ENCODE measurements at places on chromosomes 2 and 18.
A peak's percentile ranks its signal among the peaks of the same experiment; 100 is the strongest.

GRCh38 chr2:151906633-151906998 is 78.4 kb upstream of the ARL5A start:
- no peak overlapping the region for H3K27ac ChIP-seq
- H3K4me1 ChIP-seq, result no peaks in the 10 kb centered on the region
- no peak overlapping the region for H3K4me3 ChIP-seq
- no peaks in the 10 kb centered on the region for H3K27me3 ChIP-seq
- H3K36me3 ChIP-seq, result no peaks in the 10 kb centered on the region
- DNase-seq, result no peak

DNA sequence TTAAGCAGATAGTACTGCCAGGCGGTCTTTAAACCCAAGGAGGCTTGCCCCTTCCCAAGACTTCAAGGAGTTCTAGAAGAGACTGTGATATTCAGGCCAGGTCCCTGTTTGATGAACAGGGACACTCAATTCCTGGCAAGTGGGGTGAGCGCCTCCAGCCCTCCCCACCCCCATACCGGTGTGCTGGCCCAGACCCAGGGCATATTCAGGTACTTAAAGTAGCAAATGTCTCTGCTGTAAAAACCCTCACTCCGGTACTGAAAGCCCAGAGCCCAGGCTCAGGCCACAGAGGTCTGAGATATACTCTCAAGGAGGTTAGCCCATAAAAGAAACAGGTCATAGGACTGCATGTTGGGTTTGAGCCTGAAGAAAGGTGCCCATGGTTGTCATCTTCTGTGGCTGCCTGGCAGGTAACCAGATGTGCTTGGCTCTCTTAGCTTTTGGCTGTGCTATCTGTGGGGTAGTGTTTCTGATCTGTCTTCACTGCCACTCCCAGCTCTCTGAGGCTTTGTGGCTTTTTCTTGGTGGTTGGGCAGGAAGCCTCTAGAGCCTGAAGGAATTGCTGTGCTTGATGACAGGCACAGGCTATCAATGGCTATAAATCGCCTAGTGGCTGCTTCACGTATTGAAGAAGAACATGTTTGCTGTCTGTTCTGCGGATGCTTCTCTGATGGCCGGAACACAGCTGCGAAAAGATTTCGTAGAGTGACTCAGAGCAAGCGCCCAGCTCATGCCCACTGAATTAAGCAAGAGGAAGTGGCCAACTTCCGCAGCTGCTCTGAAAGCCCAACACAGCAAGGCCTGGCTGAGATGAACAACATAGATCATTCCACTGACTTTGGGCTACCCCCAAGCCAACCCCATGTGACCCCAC is 63.3 kb upstream of the ALPP start:
- no peaks in the 10 kb centered on the region for H3K36me3 ChIP-seq
- H3K27me3 ChIP-seq, result no peaks in the 10 kb centered on the region
- peaks cover 96% of the 10 kb centered on the region for H3K4me1 ChIP-seq
- H3K4me3 ChIP-seq, result peak overlapping the region; percentile 43
- DNase-seq, result peak; percentile 83

DNA sequence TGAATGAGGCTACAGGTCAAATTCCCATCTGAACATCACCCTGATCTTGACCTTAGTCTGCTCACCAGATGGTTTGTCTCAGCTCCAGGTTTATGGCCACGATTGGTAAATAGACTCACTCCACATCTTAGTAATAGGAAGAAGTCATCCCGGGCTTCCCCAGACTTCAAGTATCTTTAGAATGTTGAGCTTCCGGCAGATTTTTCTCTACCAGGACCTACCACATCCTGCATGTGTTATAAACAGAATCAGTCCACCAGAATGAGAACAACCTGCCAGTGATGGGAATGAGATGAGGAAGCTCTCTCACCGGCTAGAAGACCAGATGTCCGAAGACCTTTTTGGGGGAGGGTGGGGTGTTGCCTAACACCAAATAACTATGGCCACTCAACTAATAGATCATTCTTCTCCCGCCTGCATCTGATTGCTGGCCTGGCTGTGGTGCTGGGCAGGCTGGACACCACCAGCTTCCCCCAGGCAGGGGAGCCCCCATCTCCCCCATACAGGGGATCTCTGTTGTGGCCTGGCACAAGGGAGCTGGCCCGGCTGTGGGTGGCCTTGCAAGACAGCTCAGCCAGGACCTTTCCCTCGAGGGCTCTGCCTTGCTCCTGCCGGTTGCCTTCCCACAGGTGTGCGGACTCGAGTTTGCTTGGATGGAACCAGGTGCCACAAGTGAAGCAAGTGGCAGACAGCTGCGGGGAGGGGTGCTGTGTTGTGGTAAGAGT is 88.5 kb downstream of the SH3RF3 start:
- H3K4me1 ChIP-seq, result peaks cover 61% of the 10 kb centered on the region
- H3K36me3 ChIP-seq, result no peaks in the 10 kb centered on the region
- peaks cover 36% of the 10 kb centered on the region for H3K27me3 ChIP-seq
- H3K4me3 ChIP-seq, result no peak overlapping the region
- DNase-seq, result no peak
- no peak overlapping the region for H3K27ac ChIP-seq

DNA sequence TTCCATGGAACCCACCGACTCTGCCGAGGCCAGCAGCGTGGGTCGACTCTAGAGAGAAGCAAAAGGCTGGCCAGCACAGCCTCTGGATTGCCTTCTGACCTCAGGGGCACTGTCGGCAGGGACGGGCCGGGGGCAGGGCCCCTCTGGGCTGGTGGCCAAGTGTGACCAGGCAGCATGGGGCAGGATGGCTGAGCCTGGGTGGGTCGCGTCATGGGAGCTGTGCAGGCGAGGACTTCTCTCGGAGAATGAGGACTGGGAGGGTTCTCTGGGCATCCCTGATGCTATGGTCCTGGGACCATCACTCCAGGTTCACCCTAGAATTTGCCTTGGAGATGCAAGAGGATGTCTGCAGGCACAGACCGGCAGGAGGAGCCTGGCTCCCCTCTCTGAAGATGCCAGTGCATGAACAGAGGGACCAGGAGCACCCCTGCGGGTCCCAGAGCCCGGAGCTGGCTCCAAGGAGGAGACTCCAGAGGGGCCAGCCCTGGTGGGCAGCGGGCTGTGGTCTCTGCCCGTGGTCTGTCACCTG is 289.2 kb downstream of the NDUFA10 start:
- no peaks in the 10 kb centered on the region for H3K4me1 ChIP-seq
- H3K36me3 ChIP-seq, result no peaks in the 10 kb centered on the region
- H3K4me3 ChIP-seq, result no peak overlapping the region
- no peaks in the 10 kb centered on the region for H3K27me3 ChIP-seq
- DNase-seq, result no peak
- H3K27ac ChIP-seq, result no peak overlapping the region

DNA sequence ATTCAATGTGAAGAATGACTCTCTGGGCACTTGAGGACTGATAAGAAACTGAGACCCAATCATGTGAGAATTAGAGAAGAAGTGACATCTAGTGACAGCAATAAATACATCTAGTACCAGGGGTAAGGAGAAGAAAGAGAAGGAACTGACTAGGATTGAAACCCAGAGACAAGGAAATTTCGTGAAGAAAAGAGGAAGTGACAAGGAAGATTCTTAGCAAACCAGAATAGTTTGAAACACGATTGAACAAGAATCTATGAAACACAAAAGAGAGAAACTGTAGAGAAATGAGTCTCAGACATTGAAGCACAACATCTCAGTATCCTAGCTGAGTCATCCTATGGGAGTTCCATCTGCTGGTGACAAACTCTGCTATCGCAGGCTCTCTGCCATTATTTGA is 571.9 kb upstream of the PKDCC start:
- no peak for DNase-seq
- H3K4me1 ChIP-seq, result no peaks in the 10 kb centered on the region
- H3K27me3 ChIP-seq, result no peaks in the 10 kb centered on the region
- H3K36me3 ChIP-seq, result no peaks in the 10 kb centered on the region
- no peak overlapping the region for H3K4me3 ChIP-seq
- no peak overlapping the region for H3K27ac ChIP-seq

DNA sequence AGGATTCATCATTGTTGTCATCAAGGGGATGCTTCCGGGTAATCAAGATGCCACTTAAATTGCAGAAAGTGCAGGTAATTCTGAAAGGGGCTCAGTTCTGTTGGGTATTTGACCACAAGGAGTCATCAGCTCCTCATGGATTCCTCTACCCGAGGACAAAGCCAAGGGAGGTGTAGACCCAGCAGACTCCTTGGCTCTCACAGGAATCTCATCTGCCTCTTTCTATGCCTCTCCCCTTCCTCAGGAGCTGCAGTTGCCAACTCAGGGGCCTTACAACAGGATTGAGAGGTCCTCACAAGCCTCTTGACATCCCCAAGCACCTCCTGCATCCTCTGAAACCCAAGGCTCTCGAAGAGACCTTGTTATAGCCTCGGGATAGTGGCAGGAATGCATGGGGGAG is 44.0 kb downstream of the ITGB6 start:
- H3K27ac ChIP-seq, result no peak overlapping the region
- peaks cover 3% of the 10 kb centered on the region for H3K27me3 ChIP-seq
- H3K4me1 ChIP-seq, result no peaks in the 10 kb centered on the region
- H3K36me3 ChIP-seq, result no peaks in the 10 kb centered on the region
- no peak overlapping the region for H3K4me3 ChIP-seq

DNA sequence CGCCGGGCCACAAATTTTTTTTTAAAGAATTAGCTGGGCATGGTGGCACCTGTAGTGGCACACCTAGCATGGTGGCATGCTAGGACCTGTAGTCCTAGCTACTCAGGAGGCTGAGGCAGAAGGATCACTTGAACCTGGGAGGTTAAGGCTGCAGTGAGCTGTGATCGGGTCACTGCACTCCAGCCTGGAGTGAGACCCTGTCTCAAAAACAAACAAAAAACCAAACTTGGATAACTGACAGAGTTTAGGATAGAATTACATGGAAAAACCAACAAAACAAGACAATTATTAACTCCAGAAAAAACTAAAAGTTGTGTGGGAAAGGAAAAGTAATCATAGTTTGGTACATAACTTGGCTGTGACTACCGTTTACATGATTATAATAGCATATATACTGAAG is 1.6 kb upstream of the CFLAR start:
- H3K4me3 ChIP-seq, result no peak overlapping the region
- H3K36me3 ChIP-seq, result no peaks in the 10 kb centered on the region
- no peaks in the 10 kb centered on the region for H3K27me3 ChIP-seq
- DNase-seq, result no peak
- H3K4me1 ChIP-seq, result peaks cover 31% of the 10 kb centered on the region

DNA sequence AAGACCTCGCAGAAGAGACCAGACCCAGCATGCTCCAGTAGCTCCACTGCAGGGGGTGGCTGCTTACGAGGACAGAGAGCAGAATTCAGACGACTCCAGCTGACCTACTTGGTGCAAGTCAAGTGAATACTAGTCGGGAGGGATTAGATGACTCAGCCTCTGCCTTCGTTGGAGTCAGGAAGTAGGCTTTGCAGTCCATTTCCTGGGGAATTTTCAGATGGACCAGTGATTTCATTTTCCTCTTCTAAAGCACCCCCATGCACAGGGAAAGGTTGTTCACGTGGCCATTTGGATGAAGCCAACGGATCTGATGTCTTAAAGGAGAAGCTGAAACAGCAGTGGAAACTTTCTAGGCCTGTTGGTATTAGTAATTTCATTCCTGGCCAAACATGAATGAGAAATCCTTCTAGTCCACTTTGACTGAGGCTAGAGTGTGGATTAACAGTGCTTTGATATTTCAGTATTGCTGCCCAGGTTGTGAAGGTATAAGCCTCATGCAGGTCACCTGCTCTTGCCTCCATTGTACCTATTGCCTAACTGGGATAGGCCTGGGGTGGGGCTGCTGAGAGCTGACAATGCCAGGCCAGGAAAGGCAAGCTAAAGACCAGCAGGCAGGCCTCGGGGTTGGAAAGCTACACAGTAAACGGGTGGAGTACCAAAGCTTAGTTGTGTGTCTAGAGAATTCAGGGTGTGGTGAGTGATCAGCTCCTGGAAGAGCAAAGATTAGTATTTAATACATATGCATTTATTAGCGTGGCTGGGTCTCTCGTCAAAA is 117.6 kb upstream of the FOSL2 start:
- DNase-seq, result no peak
- no peaks in the 10 kb centered on the region for H3K27me3 ChIP-seq
- peaks cover 30% of the 10 kb centered on the region for H3K4me1 ChIP-seq
- no peaks in the 10 kb centered on the region for H3K36me3 ChIP-seq
- H3K27ac ChIP-seq, result no peak overlapping the region
- no peak overlapping the region for H3K4me3 ChIP-seq

DNA sequence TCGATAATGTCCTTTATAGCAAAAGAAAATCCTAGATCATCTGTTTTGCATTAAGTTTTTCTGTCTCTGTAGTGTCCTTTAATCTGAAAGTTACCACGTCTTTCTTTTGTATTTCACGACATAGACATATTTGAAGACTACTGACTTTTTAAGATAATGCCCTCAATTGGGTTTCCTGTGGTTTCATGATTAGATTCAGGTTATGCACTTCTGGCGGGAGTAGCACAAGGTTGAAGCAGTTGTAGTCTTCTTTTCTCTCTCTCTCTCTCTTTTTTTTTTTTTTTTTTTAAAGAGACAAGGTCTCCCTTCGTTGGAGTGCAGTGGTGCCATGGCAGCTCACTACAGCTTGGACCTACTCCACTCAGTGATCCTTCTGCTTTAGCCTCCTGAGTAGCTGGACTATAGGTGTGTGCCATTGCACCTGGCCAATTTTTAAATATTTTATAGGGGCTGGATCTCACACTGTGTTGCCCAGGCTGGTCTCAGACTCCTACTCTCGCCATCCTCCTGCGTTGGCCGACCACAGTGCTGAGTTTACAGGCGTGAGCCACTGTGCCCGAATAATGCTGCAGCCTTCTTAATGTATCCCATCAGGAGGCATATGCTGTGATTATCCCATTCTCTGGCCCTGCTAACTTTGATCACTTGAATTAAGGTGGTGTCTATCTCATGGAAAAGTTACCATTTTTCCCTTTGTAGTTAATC is 3.9 kb downstream of the INPP4A start:
- no peaks in the 10 kb centered on the region for H3K27me3 ChIP-seq
- H3K27ac ChIP-seq, result peak overlapping the region; percentile 37
- H3K36me3 ChIP-seq, result no peaks in the 10 kb centered on the region
- peak overlapping the region; percentile 41 for H3K4me3 ChIP-seq
- DNase-seq, result peak; percentile 81

- H3K36me3 ChIP-seq, result no peaks in the 10 kb centered on the region
- no peak overlapping the region for H3K27ac ChIP-seq
- DNase-seq, result no peak
- H3K27me3 ChIP-seq, result no peaks in the 10 kb centered on the region
Observed at GRCh38 chr2:216539791-216540241, 41.2 kb downstream of the RPL37A start.

- no peak overlapping the region for H3K4me3 ChIP-seq
- H3K27me3 ChIP-seq, result no peaks in the 10 kb centered on the region
- DNase-seq, result no peak
Observed at GRCh38 chr18:11548396-11548795, 61.0 kb upstream of the SLC35G4 start.

- no peaks in the 10 kb centered on the region for H3K36me3 ChIP-seq
- peaks cover 30% of the 10 kb centered on the region for H3K4me1 ChIP-seq
- H3K27ac ChIP-seq, result no peak overlapping the region
- DNase-seq, result no peak
Observed at GRCh38 chr2:181677912-181678586, 2.3 kb downstream of the NEUROD1 start.

GRCh38 chr2:148545390-148546256 is 98.9 kb upstream of the EPC2 start:
- no peak overlapping the region for H3K27ac ChIP-seq
- no peak for DNase-seq
- H3K27me3 ChIP-seq, result no peaks in the 10 kb centered on the region
- peaks cover 34% of the 10 kb centered on the region for H3K4me1 ChIP-seq
